ENCODE measurements at places on chromosomes 7 and 10.

- DNase-seq, result no peak
Observed at GRCh38 chr7:135710417-135711138, 17.4 kb downstream of the SLC13A4 start.

DNA sequence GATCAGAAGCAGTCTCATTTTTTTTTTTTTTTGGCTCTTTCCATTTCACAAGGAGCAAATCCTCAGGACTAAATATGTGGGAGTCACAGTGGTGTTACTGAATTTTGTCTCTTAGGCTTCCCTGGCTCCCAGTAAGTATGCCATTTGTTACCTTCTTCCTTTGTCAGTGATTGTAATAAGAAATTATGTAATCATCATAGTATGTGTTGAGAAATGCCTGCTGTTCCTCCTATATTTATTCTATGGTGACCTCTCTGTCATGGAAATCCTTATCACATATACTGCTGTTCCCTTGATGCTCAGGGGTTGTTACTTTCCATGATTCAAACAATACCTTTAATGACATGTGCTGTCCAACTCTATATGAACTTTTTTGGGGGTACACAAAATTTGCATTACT, 4.8 kb upstream of the OR9A4 start:
- DNase-seq, result no peak

DNA sequence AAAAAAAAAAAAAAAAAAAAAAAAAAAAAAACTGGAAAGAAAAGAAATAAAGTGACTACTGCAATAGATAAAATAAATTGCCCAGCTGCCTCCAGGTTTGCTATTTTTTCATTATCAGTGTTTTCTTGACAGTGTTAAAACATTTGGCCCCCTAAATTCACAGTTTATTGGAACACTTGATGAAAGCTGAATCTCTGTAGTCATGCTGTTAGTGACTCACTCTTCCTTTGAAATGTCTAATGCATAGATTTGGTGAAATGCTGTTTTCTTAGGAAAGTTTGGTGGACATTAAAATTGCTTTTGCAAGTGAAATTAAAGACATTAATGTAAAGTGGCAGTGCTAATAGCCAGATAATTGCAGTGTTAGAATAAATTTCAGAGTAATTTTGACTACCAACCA, 785.2 kb downstream of the NRG3 start:
- no peak for DNase-seq

- no peak for DNase-seq
Observed at GRCh38 chr7:823649-824048, 8.6 kb upstream of the SUN1 start.

DNA sequence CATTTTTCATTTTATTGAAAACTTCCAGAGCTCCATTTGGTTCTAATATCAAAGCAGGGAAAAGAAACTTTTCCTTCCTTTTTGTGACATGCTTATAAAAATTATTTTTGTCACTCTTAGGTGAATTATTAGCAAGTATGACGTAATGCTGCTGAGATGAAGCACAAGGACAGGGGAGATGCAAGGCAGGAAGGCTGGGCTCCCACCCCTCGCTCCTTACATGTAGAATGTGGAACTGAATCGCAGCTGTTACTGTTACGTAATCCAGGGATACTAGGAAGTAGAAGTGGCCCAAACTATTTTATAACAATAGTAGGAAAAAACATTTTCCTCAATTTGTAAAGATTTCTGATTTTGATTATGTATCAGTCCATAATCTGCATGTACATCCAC, 17.1 kb upstream of the GTPBP4 start:
- DNase-seq, result peak; percentile 37

GRCh38 chr10:129792864-129793263, 171.2 kb downstream of the EBF3 start:
- DNase-seq, result no peak

DNA sequence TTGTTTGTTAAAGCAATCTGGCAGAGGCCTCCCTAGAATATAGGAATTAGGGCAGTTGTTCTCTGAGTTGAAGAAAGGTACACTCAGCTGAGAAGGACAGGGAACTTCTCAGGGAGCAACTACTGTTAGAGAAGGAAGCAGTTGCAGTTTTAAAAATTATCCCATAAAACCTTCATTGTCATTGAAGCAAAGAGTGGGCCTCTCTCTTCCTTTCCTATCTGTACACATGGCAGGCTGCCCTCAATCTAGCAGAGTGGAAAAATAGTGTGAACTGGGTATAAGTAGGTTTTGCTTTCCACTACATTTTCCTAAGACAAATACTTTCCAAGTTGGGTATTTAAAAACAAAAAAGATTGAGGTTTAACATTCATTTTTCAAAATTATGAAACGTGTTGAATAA, 236.7 kb upstream of the KLF14 start:
- peak; percentile 24 for DNase-seq

DNA sequence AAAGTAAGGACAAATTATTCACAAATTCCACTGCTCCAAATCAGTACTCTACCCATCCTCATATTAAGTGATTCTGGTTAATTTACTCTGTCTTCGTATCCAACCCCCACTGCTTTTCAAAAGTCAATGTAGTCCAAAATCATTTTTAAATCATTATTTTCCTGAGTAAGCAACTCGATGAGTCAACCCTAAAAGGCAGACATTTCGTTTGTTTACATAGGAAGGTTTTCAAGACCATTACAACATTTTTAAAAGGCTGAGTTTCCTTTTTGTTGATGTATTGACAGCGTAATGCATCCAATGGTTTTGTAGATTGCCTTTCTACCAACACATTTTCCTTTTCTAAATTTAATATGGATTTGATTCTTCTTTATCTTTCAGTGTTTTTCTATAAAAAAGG, 523.0 kb upstream of the ANKRD30A start:
- peak; percentile 87 for DNase-seq

- DNase-seq, result no peak
Observed at GRCh38 chr7:69654849-69655707, 56.8 kb downstream of the AUTS2 start.

- DNase-seq, result peak; percentile 79
Observed at GRCh38 chr10:112137154-112137987, 46.2 kb downstream of the GPAM start.

GRCh38 chr10:77505431-77506334, 131.9 kb downstream of the KCNMA1 start:
- DNase-seq, result peak; percentile 71

DNA sequence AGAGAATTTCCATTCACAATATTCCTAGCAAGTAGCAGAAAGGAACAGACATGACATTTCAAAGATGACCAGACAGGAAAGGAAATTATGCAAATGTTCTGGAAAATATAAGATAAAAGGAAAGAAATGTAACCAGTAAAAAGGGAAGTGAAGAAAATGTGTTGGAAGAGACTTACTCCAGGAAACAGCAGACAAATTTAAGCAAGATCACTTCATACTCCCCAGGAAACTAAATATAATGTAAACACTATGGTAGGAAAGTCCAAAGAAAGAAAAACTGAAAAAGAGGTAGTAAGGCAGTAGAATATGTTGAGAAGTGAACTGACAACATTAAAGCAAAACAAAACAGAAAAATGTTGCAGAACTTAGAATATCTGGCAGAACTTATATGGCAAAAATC, 6.4 kb upstream of the ST8SIA6 start:
- no peak for DNase-seq

DNA sequence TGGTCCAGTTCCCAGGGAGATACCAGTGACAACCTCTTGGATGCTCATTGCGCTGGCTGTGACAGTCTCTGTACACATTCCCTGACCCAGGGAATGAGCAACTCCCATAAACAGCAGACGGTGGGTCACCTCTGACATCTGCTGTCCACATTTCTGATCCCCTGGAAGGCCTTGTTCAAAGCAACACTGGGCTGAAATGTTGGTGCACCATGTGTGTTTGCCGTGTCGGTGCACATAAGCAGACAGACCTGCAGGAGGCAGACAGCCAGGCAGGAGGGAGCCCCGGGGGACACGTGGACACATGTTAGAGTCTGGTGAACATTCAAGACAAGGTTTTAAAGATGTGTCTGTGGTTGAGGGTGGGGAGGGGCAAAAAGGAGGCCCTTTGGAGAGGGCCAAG, 254.9 kb downstream of the PLXNA4 start:
- DNase-seq, result no peak

DNA sequence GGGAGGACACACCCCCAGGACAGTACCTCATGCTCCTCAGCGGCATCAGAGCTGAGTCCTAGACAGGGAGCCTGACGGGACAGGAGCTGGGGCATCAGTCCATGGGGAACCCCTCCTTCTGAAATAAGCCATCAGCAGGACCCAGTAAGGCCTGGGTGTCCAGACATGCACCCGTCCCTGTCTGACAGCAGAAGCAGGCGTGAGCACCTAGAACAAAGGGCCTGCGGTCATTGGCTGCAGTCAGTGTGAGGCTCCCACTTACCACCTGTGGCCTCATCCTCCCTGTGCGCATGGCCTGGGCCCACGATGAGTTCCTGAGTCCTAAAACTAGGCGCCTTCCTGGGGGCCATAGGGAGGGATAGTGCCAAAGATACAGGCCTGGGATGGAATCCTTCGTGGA, 484.7 kb downstream of the PTPRN2 start:
- no peak for DNase-seq

DNA sequence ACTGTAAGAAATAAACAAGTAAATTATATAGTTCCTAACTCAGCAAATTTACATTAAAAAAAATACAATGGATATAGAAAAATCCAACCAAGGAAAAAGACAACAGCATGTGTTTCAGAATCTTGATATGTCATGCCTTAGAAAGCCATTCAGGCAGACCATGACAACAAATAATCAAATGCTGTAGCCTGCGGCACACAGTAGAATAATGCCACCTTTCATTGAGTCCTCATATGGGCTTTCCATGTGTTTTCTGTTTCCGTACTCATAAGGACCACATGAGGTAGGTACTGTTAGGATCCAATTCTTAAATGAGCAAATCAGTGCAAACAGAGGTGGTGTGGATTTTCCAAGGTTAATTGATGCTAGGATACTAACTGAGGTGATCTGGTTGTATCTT, 138.6 kb downstream of the CUBN start:
- no peak for DNase-seq

GRCh38 chr7:48634116-48634632, 290.2 kb upstream of the CDC14C start:
- DNase-seq, result no peak

DNA sequence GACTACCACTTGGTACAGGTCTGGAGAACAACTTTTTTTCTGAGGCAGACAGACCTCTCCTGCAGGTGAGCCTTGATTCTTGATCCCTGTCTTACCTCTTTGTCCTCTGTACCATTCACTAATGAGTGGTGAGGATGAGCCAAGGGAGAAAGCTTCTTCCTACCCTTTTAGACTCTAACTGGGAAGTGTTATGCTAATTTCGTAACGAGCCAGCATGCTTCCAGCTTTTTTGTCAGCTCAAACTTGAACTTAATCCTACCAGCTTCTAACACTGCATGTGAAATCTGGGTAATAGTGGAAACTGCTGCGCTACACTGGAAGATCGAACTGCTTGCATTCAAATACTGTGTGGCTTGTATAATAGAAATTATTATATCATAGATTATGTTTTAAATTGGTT, 87.0 kb downstream of the NEUROD6 start:
- DNase-seq, result no peak

DNA sequence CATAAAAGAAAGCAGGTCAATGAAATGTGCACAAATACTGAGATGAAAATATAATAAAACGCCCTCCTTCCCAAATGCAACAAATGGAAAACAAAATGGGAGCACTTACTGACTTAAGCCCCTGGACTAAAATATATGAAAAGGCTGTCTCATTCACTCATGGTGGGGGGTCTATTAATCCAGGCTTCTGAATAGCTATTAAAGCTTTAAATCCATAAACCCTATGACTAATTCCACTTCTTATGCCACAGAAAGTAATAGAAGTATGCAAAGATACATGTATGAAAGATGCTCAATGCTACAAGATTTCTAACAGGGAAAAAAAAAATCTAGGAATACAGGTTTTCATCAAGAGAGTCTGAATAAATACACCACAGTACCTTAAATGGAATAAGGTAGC, 20.5 kb downstream of the EIF3A start:
- DNase-seq, result no peak

DNA sequence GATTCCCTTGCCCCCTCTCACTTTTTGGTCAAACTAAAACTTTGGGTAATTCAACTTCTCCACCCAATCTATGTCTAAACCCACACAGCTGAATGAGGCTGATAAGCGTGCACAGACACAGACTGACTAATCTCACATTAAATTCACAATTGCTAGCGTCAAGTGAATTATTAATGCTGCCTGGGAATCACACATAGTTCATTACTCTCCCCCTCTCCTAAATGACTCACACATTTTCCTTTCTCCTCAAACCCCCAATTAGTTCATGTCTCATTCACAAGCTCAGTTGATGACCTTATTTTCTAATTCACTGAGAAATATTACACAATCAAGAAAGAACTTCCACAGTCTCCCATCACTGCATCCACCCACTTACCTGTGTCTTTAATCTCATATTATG, 14.5 kb downstream of the KLF14 start:
- no peak for DNase-seq

GRCh38 chr7:71746006-71746405, 614.1 kb downstream of the GALNT17 start:
- no peak for DNase-seq

DNA sequence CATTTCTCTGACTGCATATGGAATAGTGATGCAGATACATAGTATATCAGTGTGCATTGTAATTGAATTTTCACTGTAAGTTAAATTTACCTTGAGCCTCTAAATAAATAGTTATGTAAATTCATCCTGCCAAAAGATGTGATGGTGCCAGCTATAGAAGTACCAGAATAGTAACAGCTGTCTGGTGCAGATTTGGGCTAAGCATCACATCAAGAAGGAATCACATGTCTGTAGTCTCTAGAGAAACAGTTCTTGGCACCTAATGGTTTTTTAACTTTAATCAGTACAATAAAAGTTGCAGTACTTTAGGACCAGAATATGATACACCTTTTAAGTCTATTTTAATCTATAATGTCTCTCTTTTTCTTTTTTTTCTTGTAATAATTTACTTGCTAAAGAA, 17.4 kb downstream of the PLEKHA1 start:
- no peak for DNase-seq

DNA sequence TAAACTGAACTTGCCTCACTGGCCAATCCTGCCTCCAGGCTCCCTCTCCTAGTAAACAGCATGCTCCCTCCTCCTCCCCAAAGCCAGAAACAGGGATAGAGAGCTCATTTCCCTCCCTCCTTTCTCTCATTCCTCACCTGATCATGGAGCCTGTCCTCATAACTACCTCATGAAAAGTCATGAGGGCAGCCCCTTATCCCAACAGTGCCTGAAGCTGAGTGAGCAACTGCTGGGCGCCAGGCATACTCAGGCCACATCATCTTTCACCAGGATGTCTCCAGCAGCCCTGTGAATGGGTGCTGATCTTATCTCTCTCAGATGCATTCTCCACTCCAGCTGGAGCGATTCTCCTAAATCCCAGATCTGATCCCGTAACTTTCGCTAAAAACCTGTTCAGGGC, 307.2 kb downstream of the PRPF18 start:
- no peak for DNase-seq

All from adipocyte (in vitro differentiated cells).